Activated CD4-positive, alpha-beta memory T cell treated with anti-CD3 and anti-CD28 coated beads for 36 hours (primary cell): ENCODE measurements at places on chromosomes 3 and 15.

DNA sequence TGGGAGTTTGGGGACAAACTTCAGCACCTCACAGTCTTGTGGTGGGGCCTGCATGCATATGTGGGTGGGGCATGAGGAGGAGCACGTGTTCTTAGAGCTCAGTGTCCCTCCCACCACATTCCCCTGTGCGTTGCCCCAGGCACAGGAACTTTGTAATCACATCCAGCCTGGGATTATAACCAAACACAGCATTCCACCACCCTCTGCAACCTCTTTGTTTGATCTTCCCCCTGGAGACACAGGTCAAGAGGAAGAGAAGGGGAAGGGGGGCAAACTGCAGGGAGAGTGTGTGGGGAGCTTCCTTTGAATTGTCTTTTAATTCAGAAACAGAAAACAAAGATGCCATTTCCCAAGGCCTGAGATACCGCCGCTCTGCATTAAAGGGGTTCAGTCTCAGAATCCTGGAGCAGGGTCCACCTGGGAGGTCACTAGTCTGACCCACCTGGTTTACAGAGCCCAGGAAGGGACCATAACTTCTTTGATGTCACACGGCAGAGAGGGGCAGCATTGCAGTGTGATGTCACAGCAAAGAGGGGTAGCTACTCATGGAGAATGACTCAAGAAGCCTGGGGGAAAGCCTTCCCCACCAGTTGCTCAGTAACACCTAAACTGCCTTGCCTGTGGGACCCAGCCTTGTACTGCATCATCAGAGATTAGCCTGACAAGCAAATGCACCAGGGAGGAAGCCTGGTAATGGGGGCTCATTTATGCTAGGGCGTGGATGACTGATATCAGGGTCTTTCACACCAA lies 106.3 kb upstream of the RNU6-1 start:
- peaks cover 6% of the 10 kb centered on the region for H3K4me1 ChIP-seq
- H3K36me3 ChIP-seq = no peaks in the 10 kb centered on the region
- DNase-seq = no peak
- H3K27ac ChIP-seq = no peak overlapping the region
- H3K27me3 ChIP-seq = peaks cover 5% of the 10 kb centered on the region

DNA sequence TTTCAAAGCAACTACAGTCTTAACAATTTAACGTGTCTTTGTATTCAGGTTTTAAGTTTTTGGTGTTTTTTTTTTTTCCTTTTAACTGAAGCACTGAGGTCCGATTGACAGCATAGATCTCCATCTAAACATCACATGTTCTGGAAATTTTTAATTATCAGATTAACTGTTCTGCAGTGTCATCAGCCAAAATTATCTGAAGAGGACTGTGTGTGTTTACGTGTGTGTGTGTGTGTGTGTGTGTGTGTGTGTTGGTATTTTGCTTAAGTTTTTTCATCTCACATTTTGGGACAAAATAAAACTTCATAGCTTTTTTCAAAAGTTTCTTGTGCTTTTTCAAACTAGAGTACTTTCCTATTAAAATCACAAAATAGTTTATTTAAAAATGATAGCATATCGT lies 1.8 kb downstream of the PIK3CA start:
- H3K27ac ChIP-seq = peak overlapping the region; percentile 88
- H3K4me1 ChIP-seq = peaks cover 36% of the 10 kb centered on the region
- peak overlapping the region; percentile 89 for H3K4me3 ChIP-seq
- no peaks in the 10 kb centered on the region for H3K27me3 ChIP-seq

DNA sequence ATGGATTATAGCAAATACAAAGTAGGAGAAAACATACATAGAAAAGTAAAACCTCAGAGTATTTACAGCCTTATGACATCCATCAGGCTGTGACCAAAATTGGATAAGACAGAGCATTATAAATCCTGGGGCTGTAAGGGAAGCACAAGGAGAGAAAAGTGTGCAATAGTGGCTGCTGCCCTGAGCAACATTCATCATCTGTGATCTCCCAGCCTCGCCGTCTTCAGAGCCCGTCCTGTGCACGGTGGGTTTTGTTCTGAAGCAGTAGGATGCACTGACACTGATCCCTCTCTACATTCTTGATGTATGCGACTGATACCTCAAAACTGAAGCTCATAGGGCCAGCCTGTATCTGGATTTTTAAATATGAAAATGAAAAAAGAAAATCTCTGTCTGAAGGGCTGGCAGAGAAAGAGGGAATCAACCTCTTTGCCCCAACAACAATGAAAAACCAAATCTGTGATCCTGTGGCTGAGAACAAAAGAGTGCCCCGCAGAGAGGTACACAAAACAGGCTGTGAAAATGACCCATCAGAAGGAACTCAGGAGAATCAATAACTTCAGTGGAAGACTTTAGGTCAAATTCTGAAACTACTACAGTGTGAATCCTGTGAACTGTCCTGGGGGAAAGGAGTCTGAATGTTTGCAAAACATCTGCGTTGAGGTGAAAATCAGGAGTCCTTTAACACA lies 8.2 kb upstream of the RTP4 start:
- no peaks in the 10 kb centered on the region for H3K36me3 ChIP-seq
- peaks cover 11% of the 10 kb centered on the region for H3K4me1 ChIP-seq
- no peaks in the 10 kb centered on the region for H3K27me3 ChIP-seq

DNA sequence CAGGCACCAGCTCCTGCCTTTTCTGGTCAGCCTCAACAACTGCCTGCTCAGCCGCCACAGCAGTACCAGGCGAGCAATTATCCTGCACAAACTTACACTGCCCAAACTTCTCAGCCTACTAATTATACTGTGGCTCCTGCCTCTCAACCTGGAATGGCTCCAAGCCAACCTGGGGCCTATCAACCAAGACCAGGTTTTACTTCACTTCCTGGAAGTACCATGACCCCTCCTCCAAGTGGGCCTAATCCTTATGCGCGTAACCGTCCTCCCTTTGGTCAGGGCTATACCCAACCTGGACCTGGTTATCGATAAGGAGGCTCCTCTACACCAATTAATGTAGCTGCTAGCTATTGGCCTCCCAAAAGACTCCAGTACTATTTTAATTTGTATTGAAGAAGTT lies 38.9 kb downstream of the TFG start:
- H3K4me3 ChIP-seq = no peak overlapping the region
- peaks cover 42% of the 10 kb centered on the region for H3K36me3 ChIP-seq
- DNase-seq = no peak
- H3K27me3 ChIP-seq = no peaks in the 10 kb centered on the region
- no peak overlapping the region for H3K27ac ChIP-seq

DNA sequence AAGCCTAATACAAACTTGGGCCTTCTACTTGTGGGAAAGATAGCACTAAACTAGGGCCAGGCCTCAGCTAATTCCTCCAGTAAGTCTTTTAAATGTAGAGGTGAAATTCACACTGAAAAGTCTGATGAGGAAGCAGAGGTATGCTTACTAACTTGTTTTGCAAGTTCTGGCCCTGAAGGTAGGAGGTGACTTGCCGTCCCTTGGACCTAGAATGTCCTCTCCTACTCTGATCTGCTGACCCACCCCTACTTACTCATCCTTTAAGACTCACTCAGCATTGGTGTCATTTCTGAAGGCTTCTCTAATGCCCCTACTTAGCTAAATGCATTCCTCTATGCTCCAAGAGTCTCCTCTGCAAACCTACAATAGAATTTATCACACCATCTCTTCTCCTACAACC lies 19.4 kb downstream of the RIOX2 start:
- no peak overlapping the region for H3K4me3 ChIP-seq
- no peaks in the 10 kb centered on the region for H3K4me1 ChIP-seq
- H3K27me3 ChIP-seq = no peaks in the 10 kb centered on the region
- peaks cover 64% of the 10 kb centered on the region for H3K36me3 ChIP-seq

DNA sequence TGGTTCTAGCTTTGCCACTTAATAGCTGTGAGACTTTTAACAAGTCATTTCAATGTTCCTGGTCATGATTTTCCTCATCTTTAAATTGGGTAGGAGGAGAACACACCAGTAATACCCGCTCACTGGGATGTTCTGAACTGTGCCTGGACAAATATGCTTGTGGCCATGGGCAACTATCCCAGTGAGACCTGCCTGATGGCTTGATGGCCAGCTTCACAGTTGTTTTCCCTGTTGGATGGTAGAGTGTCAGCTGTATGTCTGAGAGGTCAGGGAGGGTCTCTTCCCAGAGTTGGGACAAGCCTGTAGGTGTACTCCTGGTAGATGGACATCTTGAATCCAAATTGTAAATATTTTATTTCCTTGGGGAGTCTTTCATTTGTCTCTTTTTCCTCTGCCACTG lies 92.5 kb upstream of the PFN2 start:
- H3K36me3 ChIP-seq = no peaks in the 10 kb centered on the region
- H3K4me3 ChIP-seq = no peak overlapping the region
- no peak overlapping the region for H3K27ac ChIP-seq
- no peak for DNase-seq
- no peaks in the 10 kb centered on the region for H3K4me1 ChIP-seq
- peaks cover 5% of the 10 kb centered on the region for H3K27me3 ChIP-seq

GRCh38 chr3:132517311-132517710 lies 79.8 kb upstream of the ACKR4 start:
- peaks cover 37% of the 10 kb centered on the region for H3K36me3 ChIP-seq
- H3K27ac ChIP-seq = no peak overlapping the region
- DNase-seq = no peak

DNA sequence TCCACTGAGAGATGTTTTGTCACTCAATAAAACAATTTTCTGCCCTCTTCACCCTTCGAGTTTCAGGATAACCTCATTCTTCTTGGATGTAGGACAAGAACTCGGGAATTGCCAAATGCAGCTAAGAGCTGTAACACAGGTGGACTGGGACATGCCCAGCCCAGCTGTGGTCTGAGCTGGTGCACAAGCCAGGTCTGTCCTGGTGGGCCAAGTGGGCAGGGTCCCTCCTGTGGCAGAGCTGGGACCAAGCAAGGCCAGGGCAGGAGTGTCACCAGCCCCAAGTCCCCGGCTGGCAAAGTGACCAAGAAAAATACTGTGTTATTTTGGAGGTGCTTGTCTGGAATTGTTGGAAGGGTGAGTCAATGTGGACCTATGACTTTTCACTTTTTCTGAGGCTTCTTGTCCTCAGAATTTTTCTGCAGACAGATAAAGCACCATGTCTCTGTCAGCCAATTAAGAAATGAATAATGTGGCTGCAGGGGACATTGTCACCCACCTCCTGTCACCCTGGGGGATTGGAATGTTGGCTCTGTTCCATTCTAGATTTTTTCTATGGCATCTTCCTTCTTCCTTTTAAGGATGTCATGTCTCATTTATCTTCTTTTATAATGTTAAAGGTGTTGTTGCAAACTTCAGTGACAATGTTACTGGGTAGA lies 645.2 kb upstream of the EPHA6 start:
- DNase-seq = no peak
- H3K36me3 ChIP-seq = no peaks in the 10 kb centered on the region
- H3K27ac ChIP-seq = no peak overlapping the region

- no peak for DNase-seq
- H3K27ac ChIP-seq = no peak overlapping the region
- H3K27me3 ChIP-seq = peaks cover 2% of the 10 kb centered on the region
- no peaks in the 10 kb centered on the region for H3K36me3 ChIP-seq
- no peak overlapping the region for H3K4me3 ChIP-seq
Measured at GRCh38 chr3:150097588-150097890, 126.8 kb upstream of the PFN2 start.

DNA sequence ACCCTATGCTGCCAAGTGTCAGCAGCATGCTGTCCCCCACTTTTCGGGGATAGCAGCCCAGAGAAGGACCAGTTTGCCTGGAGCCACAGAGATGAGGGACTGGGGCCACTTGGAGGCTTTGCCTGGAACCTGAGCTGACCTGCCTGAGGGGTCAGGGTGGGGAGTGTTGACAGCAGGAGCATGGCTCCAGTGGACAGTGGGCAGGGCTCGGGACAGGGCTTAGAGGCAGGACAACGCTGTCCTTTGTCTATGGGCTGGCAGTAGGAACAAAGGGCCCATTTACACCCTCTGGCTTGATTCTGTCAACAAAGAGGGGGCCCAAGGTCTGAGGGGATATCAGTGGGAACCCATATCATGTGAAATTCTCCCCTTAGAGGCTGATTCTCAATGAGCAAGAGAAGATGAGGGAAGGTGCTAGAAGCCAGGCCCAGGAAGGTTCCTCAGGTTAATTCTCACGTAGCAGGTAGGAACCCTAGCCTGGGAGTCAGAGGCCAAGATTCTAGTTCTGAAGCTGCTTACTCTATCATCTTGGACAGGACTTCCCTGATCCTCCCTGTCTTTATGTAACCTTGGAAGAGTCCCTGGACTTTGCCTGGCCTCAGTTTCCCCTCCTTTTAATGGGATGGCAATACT lies 29.7 kb upstream of the HHATL start:
- no peak for DNase-seq
- no peak overlapping the region for H3K4me3 ChIP-seq
- H3K4me1 ChIP-seq = no peaks in the 10 kb centered on the region
- no peaks in the 10 kb centered on the region for H3K36me3 ChIP-seq
- H3K27ac ChIP-seq = no peak overlapping the region

DNA sequence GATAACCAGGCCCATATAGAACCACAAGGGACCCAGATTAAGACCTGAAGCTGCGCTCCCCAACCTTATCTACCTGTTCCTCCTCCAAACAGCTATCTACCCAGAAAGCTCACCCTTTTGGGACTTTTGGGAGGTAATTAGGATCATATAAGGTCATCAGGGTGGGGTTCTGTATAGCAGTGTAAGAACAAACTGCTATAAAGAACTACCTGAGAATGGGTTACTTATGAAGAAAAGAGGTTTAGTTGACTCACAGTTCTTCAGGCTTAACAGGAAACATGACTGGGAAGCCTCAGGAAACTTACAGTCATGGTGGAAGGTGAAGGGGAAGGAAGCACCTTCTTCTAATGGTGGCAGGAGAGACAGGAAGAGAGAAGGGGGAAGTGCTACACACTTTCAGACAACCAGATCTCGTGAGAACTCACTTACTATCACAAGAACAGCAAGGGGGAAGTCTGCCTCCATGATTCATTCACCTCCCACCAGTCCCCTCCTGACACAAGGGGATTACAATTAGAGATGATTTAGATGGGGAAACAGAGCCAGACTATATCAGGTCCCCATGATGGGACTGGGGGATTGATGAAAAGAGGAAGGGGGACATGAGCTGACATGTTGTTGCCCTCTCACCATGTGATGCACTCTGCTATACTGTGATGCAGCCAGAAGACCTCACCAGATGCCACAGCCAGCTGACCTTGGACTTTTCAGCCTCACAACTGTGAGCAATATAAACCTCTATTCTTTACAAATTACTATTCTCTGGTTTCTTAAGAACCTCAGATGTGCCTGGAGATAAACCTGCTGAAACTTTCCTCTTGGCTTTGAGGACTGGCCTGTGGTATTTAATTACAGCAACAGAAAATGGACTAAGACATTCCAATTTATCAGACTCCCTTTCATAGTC lies 15.3 kb upstream of the FMN1 start:
- no peak overlapping the region for H3K4me3 ChIP-seq
- H3K27me3 ChIP-seq = peaks cover 1% of the 10 kb centered on the region
- peak overlapping the region; percentile 13 for H3K27ac ChIP-seq

GRCh38 chr15:68364028-68364659 lies 67.8 kb downstream of the ITGA11 start:
- H3K27ac ChIP-seq = no peak overlapping the region
- H3K36me3 ChIP-seq = no peaks in the 10 kb centered on the region
- peaks cover 7% of the 10 kb centered on the region for H3K27me3 ChIP-seq
